Type B pancreatic cell (in vitro differentiated cells): ENCODE measurements at places on chromosomes 4 and X.
A peak's percentile ranks its signal among the peaks of the same experiment; 100 is the strongest.

- no peak overlapping the region for H3K4me3 ChIP-seq
- DNase-seq = no peak
- peaks cover 15% of the 10 kb centered on the region for H3K27me3 ChIP-seq
- no peaks in the 10 kb centered on the region for H3K4me1 ChIP-seq
- no peak overlapping the region for H3K27ac ChIP-seq
Observed at GRCh38 chr4:6359536-6360308, 90.1 kb downstream of the WFS1 start.

DNA sequence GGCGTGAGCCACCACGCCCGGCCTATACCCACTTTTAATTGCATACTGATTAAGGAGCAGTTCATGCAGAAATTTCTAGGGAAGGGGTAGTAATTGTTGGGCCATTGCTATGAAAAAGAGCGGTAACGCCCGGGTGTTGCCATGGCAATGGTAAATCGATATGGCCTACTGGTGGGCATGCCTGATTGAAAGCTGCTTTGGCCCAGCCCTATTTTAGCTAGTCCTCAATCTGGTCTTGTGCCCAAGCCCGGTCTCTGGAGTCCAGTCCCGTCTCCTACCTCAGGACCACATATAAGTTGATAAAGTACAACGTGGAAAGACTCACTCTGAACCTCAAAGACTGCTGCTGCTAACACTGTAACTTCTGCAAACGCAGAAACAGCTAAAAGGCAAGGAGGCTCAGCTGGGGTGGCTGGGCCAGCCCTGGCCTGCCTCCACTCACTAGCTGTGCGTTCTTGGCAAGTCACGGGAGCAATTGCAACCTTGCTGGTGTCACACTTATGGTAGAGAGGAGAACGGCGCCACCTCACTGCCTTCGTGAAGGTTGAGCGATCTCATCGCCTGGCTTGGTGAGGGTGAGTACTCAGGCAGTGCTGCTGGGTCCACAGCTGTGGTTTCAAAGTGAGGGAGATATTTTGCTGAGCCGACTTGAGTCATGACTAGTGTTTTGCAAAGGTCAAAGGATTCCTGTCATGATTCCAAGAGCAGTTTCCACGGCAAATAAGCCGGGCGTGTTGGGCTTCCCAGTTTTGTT, 57.0 kb upstream of the GRPEL1 start:
- no peaks in the 10 kb centered on the region for H3K36me3 ChIP-seq
- no peak overlapping the region for H3K27ac ChIP-seq
- H3K27me3 ChIP-seq = peaks cover 3% of the 10 kb centered on the region
- DNase-seq = no peak
- H3K4me1 ChIP-seq = peaks cover 11% of the 10 kb centered on the region

GRCh38 chrX:40968180-40968579, 117.1 kb upstream of the USP9X start:
- peaks cover 5% of the 10 kb centered on the region for H3K36me3 ChIP-seq
- no peaks in the 10 kb centered on the region for H3K27me3 ChIP-seq
- H3K4me1 ChIP-seq = no peaks in the 10 kb centered on the region
- no peak overlapping the region for H3K27ac ChIP-seq
- no peak for DNase-seq

DNA sequence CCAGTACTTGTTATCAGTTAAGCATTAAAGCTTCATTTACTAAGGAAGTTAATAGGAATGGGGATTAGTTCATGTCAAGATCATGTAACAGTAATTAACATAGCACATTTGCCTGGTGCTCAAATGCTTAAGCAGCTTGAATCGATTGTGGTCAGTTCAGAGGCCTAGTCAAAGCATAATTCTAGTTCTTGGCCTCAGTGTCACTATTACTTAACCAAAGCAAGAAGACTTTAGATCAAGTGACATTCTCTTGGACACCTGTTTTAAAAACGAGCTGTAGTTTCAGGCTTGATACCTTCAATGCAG, 115.2 kb upstream of the BMPR1B start:
- no peak for DNase-seq
- no peak overlapping the region for H3K27ac ChIP-seq
- H3K4me3 ChIP-seq = no peak overlapping the region
- H3K36me3 ChIP-seq = peaks cover 22% of the 10 kb centered on the region
- H3K4me1 ChIP-seq = peaks cover 7% of the 10 kb centered on the region

- DNase-seq = no peak
- H3K27ac ChIP-seq = peak overlapping the region; percentile 72
- no peaks in the 10 kb centered on the region for H3K4me1 ChIP-seq
- H3K27me3 ChIP-seq = no peaks in the 10 kb centered on the region
- no peak overlapping the region for H3K4me3 ChIP-seq
Observed at GRCh38 chr4:88097781-88098180, 60.7 kb downstream of the ABCG2 start.

DNA sequence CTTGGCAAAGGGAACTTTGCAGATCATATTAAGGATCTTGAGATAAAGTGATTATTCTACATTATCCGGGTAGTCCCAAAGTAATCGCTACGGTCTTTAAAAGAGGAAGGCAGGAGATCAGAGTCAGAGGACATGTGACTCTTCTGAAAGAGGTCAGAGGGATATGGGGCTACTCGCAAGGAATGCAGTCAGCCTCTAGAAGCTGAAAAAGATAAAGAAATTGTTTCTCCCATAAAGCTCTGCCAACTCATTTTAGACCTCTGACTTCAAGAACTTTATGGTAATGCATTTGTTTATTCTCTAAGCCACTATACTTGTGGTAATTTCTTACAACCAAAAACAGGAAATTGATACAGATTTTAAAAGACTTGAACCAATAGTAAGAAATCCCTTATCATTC, 48.6 kb downstream of the NPY5R start:
- no peak for DNase-seq
- no peak overlapping the region for H3K27ac ChIP-seq
- H3K36me3 ChIP-seq = no peaks in the 10 kb centered on the region
- no peaks in the 10 kb centered on the region for H3K4me1 ChIP-seq
- H3K27me3 ChIP-seq = no peaks in the 10 kb centered on the region
- H3K4me3 ChIP-seq = no peak overlapping the region

DNA sequence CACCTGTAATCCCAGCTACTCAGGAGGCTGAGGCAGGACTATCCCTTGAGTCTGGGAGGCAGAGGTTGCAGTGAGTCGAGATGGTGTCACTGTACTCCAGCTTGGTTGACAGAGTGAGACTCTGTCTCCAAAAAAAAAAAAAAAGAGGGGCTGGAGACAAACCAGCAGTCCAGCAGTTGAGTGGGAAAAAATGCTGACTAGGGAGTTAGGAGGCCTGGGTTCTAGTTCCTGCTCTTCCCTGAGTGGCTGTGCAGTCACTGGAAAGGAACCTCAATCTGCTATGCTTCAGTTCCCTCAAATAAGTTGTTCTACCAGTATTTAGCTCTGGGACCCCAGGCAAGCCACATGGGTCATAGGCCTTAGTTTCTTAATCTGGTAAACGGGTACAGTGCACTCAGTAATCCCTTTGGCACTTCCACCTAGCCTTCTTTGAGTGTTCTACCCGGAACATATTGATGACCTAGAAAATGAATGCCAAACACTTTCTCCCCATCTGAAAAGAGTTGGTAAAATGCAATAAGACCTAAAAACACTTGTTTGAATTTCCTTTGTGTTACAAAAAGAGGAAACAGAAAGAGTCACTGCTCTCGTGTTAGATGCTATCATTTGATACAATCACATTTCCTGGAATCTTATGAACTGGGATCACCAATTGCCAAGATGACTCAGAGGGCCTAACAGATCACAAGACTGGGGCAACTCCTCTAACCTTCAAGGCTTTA, 99.3 kb upstream of the EGFL6 start:
- H3K27me3 ChIP-seq = no peaks in the 10 kb centered on the region
- no peaks in the 10 kb centered on the region for H3K36me3 ChIP-seq
- H3K4me3 ChIP-seq = no peak overlapping the region
- H3K4me1 ChIP-seq = no peaks in the 10 kb centered on the region
- no peak for DNase-seq

GRCh38 chrX:74536152-74536831, 78.1 kb downstream of the RLIM start:
- peaks cover 3% of the 10 kb centered on the region for H3K36me3 ChIP-seq
- peak; percentile 77 for DNase-seq
- H3K27ac ChIP-seq = peak overlapping the region; percentile 74
- peaks cover 5% of the 10 kb centered on the region for H3K27me3 ChIP-seq
- H3K4me1 ChIP-seq = peaks cover 9% of the 10 kb centered on the region
- peak overlapping the region; percentile 88 for H3K4me3 ChIP-seq

GRCh38 chr4:149441338-149441737, 374.3 kb downstream of the IQCM start:
- no peaks in the 10 kb centered on the region for H3K27me3 ChIP-seq
- no peak for DNase-seq
- H3K36me3 ChIP-seq = no peaks in the 10 kb centered on the region
- no peaks in the 10 kb centered on the region for H3K4me1 ChIP-seq
- no peak overlapping the region for H3K4me3 ChIP-seq
- no peak overlapping the region for H3K27ac ChIP-seq

DNA sequence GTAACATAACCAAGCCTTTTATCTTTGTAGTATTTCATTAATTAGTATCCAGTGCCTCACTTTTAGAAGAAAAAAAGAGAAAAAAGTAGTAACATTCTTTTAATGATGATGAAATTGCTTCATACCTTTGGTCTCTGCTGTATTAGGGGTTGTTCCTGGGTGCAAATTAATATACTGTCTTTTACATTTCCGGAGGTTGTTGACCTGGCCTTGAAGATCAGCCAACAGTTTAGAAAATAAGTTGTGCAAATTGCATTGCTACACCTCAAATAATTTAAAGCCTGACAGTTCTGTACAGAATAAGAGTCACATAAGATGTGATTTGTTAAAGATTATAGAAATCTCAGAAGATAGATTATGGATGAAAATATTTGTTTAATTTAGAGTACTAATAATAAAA, 3.8 kb downstream of the NFKB1 start:
- no peaks in the 10 kb centered on the region for H3K27me3 ChIP-seq
- no peak for DNase-seq
- H3K4me1 ChIP-seq = peaks cover 20% of the 10 kb centered on the region
- no peak overlapping the region for H3K27ac ChIP-seq
- H3K36me3 ChIP-seq = peaks cover 2% of the 10 kb centered on the region
- H3K4me3 ChIP-seq = no peak overlapping the region

- H3K36me3 ChIP-seq = no peaks in the 10 kb centered on the region
- no peak overlapping the region for H3K4me3 ChIP-seq
- H3K4me1 ChIP-seq = no peaks in the 10 kb centered on the region
- no peak overlapping the region for H3K27ac ChIP-seq
Observed at GRCh38 chr4:17561195-17561909, 15.6 kb upstream of the LAP3 start.

DNA sequence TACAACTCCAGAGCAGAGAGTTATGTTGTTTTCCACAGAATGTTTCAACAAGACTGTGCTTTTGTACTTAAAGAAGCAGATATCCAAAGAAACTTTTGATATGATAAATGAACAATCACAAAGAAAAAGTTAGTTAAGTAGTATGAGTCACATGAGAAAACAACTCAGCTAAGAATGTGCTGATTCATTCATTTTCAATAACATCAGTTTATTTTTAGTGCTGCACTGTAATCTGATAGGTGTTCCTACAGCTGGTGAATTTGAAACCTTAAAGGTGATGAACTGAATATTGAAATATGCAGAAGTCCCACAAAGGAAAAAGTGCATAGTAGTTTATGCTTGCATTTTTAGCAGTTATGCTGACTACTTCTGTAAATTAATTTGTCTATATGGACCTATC, 180.3 kb upstream of the TENM3 start:
- H3K27ac ChIP-seq = peak overlapping the region; percentile 88
- peaks cover 16% of the 10 kb centered on the region for H3K4me1 ChIP-seq
- peak overlapping the region; percentile 25 for H3K4me3 ChIP-seq
- DNase-seq = no peak
- H3K36me3 ChIP-seq = peaks cover 4% of the 10 kb centered on the region
- no peaks in the 10 kb centered on the region for H3K27me3 ChIP-seq

GRCh38 chr4:15244354-15244753, 183.5 kb upstream of the C1QTNF7 start:
- no peak overlapping the region for H3K4me3 ChIP-seq
- H3K27ac ChIP-seq = no peak overlapping the region
- peaks cover 5% of the 10 kb centered on the region for H3K4me1 ChIP-seq
- H3K27me3 ChIP-seq = no peaks in the 10 kb centered on the region

GRCh38 chrX:2449135-2449886, 51.5 kb downstream of the DHRSX start:
- no peak overlapping the region for H3K27ac ChIP-seq
- no peaks in the 10 kb centered on the region for H3K27me3 ChIP-seq
- peaks cover 9% of the 10 kb centered on the region for H3K4me1 ChIP-seq
- no peak for DNase-seq
- H3K4me3 ChIP-seq = no peak overlapping the region
- H3K36me3 ChIP-seq = peaks cover 3% of the 10 kb centered on the region

DNA sequence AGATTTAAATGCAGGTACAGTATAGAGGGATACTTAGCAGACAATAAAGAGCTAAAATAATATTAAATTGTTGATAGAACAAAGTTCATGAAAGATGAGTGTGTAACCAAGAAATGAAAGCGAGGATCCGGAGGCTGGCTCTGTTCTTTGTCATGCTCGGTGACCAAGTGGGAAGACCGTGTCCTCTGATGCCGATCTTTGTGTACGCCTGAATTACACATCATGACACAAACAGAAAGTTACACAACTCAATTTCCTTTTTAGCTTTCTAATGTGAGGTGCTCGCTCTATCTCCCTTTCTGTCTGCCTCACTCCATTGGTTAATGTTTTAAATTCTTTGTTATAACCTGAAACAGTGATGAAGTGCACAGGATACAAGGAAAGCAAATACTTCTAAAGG, 114.8 kb upstream of the NEIL3 start:
- H3K4me1 ChIP-seq = peaks cover 9% of the 10 kb centered on the region
- no peak overlapping the region for H3K27ac ChIP-seq
- DNase-seq = no peak

DNA sequence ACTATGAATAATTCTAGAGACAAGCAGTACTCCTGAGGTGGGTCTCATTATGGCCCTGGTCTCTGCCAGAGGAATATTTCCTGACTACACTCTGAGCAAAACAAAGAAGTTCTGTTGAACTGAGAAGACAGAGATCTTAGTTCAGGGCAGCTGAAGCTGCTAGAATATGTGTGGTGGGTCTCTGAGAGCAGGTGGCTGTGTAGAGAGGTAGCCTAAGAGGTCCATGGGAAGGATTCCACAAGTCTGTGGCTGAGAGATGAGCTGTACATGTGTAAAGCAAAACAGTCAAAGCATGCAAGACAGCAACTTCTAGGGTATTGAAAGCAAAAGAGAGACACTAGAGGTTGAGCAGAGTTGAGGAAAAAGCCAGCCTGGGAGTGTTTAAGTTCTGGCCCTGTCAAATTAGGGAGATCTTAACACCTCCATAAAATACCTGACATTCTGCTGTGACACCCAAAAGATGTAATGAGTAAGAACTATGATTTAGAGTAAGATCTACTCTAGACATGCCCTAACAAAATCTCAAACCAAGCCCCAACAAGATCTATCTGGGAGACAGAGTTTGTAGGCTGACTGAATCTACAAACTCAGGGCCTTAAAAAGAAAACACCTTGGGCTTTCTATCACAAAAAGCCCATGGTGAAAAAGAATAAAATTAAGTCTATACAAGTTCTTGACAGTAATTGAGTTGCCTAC, 274.4 kb downstream of the BANK1 start:
- no peak for DNase-seq
- H3K4me3 ChIP-seq = no peak overlapping the region
- H3K4me1 ChIP-seq = no peaks in the 10 kb centered on the region
- H3K36me3 ChIP-seq = no peaks in the 10 kb centered on the region
- H3K27ac ChIP-seq = no peak overlapping the region

GRCh38 chrX:95762716-95763115, 921.9 kb upstream of the DIAPH2 start:
- H3K4me3 ChIP-seq = no peak overlapping the region
- DNase-seq = no peak
- no peak overlapping the region for H3K27ac ChIP-seq
- no peaks in the 10 kb centered on the region for H3K36me3 ChIP-seq
- H3K27me3 ChIP-seq = no peaks in the 10 kb centered on the region

- H3K27me3 ChIP-seq = no peaks in the 10 kb centered on the region
- no peak overlapping the region for H3K4me3 ChIP-seq
- no peak overlapping the region for H3K27ac ChIP-seq
- no peak for DNase-seq
- no peaks in the 10 kb centered on the region for H3K36me3 ChIP-seq
Observed at GRCh38 chr4:101217353-101218031, 129.8 kb downstream of the PPP3CA start.
